Glomerular endothelial cell (primary cell): ENCODE measurements at places on chromosomes 12 and 14. TPM values are rescaled to one million over a fixed set of nuclear protein-coding genes. Genes with fewer than 3 reads are reported as not detected.

GRCh38 chr12:78802593-78802992 is 62.0 kb upstream of the SYT1 start:
- DNase-seq: no peak

EFS gene
- total RNA-seq: 0.24 and 0.82 TPM in 2 replicates

DNA sequence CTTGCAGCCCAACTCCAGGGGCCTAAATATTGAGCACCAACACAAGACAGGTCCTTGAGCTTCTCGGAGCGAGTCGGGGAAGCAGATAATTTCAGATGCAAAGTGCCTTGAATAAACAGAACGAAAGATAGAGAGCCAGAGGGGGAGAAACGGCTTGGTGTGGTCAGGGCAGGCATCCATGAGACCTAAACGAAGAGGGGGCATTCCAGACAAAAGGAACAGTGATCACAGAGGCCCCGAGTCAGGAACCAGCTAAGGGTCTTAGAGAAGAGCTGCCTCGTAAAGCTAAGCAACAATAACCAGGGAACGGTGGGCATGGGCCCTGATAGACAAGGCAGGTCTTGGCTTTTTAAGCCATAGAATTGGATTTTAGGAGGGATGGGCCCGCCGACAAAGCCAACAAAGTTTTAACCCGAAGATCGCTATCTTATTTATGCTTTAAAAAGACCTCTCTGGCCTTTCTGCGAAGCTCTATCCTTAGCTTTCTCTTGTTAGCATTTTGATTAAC is 421 bp upstream of the ACADS start:
- DNase-seq: no peak

KRT79 gene
- total RNA-seq: 0.10 and 0.12 TPM in 2 replicates

DNA sequence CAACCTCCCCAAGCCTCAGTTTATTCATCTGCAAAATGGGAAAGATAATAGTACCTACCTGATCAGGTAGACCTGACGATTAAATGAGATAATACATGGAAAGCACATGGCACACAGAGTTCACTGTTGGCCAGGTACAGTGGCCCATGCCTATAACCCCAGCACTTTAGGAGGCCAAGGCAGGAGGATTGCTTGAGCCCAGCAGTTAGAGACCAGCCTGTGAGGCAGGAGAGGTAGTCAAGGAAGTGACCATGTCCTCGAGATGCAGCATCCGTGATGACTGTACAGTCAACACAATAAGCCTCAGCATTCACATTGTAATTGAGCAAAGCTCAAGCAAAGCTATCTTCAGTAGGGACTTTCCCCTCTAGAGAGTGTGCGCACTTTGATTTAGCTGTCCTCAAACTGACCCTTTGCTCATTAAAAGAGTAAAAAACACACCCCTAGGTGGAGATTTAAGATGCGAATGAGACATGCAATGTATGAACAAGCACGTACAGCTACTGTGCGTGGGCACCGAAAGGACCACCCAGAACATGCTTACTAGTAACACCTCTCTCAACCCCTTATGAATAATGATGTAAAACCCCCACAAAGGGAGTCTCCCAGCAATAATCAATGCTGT is 9.9 kb downstream of the ISCU start:
- no peak for DNase-seq

GRCh38 chr12:58425481-58426392 is 484.4 kb downstream of the ATP23 start:
- DNase-seq: peak; percentile 95

- DNase-seq: no peak
Measured at GRCh38 chr14:105937253-105938054, 411.1 kb downstream of the TMEM121 start.

DNA sequence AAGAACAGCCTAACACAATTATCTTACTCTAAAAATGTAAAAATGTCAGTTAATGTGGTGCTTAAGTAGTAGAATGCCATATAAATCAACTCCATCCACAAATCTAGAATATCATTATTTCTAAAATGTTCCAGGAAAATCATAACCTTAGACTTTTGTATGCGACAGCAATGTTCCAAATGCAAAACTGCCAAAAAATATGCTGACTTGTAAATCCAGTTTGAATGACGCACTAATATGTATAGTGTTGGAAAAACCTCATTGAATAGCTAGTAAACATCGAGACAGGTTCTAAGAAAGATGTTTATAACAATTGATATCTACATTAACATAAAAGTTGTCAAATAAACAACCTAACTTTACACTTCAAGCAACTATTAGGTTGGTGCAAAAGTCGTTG is 469.1 kb upstream of the PRICKLE1 start:
- no peak for DNase-seq
